Activated T-cell treated with anti-CD3 and anti-CD28 coated beads for 4 hours (primary cell): ENCODE measurements at places on chromosomes 6 and 20.

DNA sequence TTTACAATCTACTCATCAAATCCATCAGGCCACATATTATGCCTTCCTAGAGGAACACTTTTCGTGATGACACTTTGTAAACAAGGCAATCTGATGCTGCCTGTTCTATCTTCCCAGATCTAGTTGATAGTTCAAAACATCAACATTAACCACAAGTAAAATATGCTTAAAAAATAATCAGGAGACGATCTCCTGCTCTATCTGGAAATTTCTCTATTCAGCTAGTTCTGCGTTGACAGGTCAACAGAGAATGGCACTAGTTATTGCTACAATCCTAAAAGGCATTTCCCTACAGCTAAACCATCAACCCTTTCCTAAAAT is 2.1 kb downstream of the B4GALT5 start:
- no peak for DNase-seq

GRCh38 chr6:129567374-129567773 is 142.6 kb downstream of the ARHGAP18 start:
- DNase-seq, result peak; percentile 33

- no peak for DNase-seq
These were observed 219.3 kb upstream of the RNF217 start for GRCh38 chr6:124742971-124743370.

DNA sequence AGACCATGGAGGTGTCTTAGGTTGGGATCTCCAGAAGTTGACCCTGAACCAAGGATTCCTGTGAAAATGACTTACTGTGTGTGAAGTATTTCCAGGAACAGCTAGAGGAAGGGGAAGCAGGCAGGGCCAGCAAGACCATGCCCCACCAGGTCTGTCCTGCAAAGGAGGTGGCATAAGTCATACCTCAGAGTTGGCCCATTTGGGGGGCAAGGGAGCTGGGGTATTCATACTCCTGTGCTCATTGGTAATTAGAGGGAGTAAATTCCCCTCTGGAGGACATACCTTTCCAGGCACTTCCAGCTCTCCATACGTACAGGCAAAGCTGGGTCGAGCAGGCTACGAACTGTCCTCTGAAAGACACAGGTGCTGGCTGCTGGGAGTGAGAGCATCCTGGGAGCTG is 72.4 kb downstream of the STK35 start:
- DNase-seq, result no peak

GRCh38 chr6:56370561-56371211 is 123.3 kb upstream of the COL21A1 start:
- DNase-seq, result no peak

DNA sequence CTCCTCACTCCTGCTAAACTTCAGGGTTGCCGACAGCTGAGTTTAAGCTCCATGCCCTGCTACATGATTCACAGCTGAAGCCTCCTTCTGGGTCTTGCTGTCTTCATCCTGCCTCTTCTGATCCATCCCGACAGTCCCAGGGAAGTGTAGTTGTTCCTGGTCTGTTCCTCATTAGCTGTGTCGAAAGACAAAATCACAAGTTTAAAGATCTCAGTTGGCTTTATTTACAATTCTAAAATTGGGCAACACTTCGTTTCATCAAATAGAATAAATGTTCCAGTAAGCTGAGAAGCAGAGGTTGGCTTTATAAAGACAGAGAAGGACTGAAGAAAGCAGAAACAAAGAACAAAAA is 4.1 kb upstream of the SLC2A10 start:
- no peak for DNase-seq

DNA sequence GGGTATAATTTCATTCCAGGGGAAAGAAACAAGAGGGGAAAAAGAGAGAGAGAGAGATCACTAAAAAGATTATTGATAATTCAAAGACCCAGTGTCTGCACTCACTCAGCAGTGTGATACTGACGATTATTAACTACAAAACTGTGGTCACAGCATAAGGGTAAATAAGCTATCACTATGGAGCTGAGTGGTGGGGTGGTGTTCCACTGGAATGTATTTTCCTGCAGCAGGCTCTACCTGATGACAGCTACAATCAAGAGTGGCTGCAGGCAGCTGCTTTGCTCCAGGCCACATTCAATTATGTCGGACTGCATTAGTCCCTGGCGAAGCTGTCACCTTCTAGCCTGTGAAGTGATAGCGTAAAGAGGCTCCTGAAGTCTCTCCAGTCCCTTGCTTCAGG is 122.2 kb upstream of the TFAP2D start:
- DNase-seq, result no peak

DNA sequence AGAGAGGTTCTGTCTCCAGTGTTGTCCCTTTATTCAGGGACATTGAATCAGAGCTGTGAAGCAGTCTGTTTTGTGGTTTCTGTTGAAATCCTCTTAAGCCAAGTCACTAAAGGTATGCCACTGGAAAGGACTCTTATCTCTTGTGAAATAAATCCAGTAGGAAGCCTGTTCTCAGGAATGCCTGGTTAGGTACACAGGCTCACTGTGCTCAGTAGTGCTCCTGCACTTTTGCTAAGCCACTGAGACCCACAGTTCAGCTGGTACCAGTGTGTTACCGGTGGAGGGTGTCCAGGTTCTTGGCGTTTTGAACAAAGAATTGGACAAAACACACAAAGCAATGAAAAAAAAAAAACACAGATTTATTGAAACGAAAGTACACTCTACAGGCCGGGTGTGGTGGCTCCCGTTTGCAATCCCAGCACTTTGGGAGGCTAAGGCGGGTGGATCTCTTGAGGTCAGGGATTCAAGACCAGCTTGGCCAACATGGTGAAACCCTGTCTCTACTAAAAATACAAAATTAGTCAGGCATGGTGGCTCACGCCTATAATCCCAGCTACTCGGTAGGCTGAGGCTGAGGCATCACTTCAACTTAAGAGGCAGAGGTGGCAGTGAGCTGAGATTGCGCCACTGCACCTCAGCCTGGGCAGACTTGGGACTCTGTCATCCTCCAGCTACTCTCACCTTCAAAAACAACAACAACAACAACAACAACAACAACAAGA is 186.1 kb downstream of the JARID2 start:
- DNase-seq, result no peak

GRCh38 chr6:29537714-29538403 is 21.7 kb downstream of the UBD start:
- DNase-seq, result no peak

- no peak for DNase-seq
These were observed 140.9 kb downstream of the RNF144B start for GRCh38 chr6:18527836-18528743.

- DNase-seq, result no peak
These were observed 191.3 kb upstream of the FOXA2 start for GRCh38 chr20:22775671-22776139.
